ENCODE measurements at places on chromosomes 7 and 10.

- DNase-seq: no peak
Observed at GRCh38 chr7:106205621-106206222, 79.1 kb downstream of the NAMPT start.

- no peak for DNase-seq
Observed at GRCh38 chr10:110387983-110388686, 83.4 kb upstream of the SMNDC1 start.

GRCh38 chr7:117009705-117010361 lies 56.5 kb downstream of the ST7 start:
- DNase-seq: no peak

GRCh38 chr7:54833001-54833467 lies 74.0 kb upstream of the SEC61G start:
- DNase-seq: no peak

DNA sequence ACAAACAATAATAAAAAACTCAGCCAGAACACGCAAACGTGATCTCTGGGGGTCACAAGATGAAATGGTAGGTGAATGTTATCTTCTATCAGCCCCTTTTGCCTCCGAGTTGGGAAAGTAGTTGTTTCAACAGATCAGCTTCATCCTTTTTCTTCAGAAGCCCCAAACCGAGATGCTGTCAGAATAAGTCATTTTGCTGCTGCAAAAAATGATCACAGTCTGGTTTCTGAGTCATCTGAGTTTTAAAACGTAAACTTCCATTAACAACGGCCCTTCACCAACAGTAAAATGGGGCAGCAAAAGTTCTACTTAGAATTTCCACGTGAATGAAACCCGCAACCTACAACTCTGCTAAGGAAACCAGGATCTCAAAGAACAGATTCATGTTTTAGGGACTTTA lies 44.9 kb downstream of the JCAD start:
- no peak for DNase-seq

DNA sequence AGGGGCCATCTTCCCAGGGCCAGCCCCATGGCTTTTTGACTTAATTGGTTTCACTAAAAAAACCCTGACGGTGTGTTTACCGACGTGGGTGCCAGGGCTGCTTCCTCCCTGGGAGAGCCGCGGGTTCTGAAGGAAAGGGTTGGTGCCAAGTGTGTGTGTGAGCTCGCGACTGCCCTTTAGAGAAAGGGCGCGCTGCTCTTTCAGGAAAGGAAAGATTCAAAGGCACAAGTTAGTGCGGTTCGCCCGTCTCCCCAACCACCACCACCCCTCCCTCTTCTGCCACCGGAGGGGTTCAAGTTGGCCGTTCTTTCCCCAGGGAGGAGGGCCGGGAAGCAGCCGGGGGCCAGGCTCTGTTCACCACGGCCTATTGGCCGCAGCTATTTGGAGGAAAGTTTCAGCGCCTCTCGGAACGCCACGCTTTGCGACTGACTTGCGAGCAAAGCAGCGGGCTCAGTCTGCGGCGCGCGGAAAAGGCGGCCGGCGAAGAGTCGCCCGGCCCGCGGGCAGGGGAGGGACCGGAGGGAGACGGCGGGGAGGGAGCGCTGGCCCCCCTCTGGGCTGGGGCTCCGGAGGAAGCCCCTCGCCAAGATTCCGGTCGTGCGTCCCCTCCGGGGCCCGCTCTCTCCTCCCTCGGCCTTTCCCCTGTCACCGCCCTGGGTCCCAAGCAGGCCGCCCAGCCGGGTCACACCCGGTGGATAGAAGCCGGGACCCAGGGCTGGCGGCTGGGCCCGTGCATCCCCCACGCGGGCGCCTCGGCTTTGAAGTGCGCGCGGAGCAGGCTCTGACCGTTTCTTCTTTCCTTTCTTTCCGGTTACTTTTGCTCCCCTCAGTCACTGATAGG lies 165.9 kb upstream of the PPP1R3A start:
- no peak for DNase-seq

DNA sequence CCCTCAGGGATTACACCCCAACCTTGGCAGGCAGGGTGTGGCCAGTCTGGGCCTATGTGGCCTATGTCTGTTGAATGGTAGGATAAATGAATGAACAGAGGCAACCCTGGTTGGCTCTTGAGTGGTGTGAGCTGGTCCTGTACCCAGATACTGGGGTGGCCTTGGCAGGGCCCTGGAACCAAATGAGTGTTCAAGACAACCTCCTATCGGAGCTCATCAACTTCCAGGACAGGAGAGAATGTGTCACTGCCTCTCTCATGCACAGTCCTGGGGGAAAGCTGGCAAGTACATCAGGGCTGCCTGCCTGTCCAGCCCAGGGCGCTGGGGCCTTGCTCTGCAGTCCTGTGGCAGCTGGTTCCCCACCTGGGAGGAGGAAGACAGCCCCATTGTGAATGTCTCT lies 271.6 kb downstream of the CALN1 start:
- no peak for DNase-seq

- DNase-seq: no peak
Observed at GRCh38 chr7:100396421-100396982, 23.2 kb downstream of the PILRA start.

DNA sequence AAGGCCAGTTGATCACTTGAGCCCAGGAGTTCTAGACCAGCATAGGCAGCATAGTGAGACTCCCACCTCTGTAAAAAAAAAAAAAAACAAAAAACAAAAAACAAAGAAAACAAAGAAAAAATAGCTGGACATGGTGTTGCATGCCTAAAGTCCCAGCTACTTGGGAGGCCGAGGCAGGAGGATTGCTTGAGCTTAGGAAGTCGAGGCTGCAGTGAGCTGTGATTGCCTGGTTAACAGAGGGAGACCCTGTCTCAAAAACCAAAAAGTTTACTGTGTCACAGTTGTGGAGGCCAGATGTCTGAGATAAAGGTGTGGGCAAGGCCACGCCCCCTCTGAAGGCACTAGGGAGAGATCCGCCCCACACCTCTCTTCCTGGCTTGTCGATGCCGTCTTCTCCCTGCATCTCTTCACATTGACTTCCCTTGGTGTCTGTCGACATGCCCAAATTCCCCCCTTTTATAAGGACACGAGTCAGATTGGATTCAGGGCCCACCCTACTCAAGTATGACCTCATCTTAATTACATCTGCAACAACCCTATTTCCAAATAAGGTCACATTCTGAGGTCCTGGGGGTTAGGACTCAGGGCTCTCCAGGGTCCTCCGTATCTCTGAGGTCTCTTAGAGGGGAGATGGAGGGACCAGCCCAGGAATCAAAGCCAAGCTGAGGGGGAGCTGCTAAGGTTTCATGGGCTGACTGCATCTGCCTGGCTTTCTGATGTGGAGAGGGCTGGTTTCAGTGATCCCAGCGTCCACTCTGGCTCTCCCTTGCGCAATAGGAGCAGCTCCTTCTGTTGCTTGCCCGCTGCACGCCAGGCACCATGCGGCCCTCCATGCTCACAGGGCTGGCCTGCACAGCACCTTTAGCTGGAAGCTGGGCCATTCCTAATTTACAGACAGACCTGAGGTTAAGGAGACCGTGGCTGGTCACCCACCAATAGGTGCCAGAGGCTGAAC lies 23.1 kb downstream of the AGAP3 start:
- no peak for DNase-seq

GRCh38 chr7:142319970-142320369 lies 62.1 kb upstream of the PRSS58 start:
- no peak for DNase-seq

DNA sequence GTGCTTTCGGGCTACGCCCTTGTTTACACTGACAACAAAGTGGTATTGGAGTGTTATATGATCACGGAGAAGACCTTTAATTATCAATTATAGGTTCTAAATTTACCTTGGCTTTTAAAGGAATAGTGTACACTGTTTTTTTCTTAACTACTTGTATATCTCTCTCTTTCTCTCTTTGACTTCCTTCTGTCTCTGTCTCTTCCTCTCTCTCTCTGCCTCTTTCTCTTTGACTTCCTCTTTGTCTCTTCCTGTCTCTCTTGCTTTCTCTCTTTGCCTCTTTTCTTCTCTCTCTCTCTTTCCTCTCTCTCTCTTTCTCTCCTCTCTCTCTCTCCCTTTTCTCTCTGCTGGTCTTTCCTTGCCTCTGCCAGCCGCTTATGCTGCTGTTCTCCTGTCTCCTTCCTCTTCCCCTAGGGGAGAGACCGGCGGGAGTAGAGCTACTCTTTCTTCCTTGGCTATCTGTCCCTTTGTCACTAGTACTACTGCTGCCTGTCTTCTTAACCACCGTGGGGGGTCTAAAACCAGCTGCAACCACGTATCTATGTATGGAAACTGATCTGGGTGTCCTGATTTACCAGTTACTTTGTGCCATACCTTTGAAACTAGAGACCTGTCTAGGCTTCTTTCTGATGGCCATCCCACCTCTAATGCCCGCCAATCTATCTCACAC lies 36.9 kb upstream of the GSDME start:
- no peak for DNase-seq

GRCh38 chr7:15085366-15085765 lies 182.8 kb upstream of the DGKB start:
- no peak for DNase-seq

DNA sequence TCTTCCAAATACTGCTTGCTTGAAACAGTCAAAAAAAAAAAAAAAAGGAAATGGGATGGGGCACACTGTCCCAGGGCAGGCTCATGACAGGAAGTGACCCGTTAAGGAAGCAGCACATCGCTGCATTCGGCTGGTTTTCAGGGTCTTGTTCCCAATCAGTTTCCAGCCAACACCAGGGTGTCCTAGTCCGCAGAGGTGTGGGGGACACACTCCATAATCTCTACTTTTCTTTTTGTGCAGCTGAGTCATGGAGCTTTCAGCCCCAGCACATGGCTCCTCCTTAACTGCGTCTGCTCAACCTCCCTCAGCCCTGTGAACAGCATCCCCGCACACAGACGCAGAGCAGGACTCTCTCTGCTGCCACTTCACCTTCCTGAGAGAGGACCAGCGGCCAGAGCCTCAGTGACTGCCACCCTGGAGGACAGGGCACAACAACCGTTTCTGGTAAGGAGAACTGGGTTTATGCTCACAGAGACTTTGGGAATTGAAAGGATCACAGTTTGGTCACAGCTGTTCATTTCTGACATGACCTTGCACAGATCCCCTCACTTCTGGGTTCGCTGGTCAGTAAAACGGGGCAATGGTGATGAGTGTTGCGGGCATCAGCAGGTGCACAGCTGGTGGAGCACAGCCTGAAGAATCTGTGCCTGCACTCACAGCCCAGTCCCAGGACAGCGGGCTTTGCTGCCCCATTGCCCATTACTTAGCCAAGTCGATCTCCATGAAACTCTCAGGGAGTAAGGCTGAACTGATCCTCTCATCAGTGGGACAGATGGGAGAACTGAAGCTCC lies at the start of gene GIMAP5:
TSS of gene GIMAP5 (plus strand) at position 154 of the 791 bp plus-strand sequence. CDS start 3,467 bp downstream, outside the sequence.
- no peak for DNase-seq

Data from AG04449 (cell line).